ENCODE measurements at places on chromosomes 12 and 14.

DNA sequence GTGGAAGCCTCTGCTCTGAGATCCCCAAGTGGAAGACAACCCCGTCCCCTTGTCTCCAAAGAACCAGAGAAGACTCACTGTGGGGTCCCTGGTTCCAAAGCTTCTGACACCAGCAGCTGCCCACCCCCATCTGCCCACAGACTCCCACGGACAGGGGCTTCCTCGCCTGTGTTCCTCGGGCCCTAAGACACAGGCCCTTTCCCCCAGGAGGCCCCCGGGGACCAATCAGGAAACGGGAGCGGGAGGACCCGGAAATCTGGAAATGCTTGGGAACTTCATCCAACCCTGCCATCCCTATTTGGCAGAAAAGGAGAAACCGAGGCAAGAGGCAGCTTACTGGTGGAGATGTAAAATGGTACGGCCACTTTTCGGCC is 113.1 kb downstream of the NCOR2 start:
- no peak for DNase-seq

DNA sequence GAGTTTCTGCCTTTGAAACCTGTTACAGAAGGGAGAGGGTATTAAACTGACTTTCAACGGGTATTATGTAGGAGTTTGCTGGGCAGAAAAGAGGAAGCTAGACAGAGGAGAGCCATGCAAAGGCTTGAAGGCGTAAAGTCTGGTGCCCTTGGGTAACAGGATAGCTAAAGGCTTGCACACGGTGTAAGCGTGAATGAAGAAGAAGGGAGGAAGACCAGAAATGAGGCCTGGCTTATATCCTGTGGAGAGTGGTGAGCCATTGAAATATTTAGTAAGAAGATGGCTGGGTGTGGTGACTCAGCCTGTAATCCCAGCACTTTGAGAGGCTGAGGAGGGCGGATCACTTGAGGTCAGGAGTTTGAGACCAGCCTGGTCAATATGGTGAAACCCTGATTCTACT is 22.6 kb downstream of the SUDS3 start:
- no peak for DNase-seq

DNA sequence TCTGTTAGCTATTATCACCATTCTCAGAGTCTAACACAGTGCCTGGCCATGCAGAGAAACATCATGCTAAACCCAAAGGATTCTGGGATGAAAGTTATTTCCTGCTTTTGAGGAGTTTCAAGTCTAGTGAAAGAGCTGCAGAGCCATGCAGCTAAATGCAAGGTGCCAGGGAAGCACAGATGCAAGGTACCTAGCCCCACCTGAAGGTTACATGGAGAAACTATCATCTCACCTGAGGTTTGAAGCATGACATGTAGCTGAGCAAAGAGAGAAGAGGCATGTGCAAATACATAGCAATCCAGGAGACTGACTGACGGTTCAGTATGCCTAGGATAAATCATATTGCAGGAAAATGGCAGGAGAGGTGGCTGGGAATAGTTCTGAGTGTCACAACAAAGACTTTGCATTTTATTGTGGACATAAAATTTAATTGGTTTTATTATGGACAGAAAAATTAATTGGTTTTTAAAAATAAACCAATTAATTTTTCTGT is 170.4 kb downstream of the PRKD1 start:
- DNase-seq: no peak

GRCh38 chr12:4202918-4203317 is 70.6 kb upstream of the CCND2 start:
- no peak for DNase-seq

GRCh38 chr12:100820314-100820713 is 25.7 kb downstream of the ANO4 start:
- DNase-seq: no peak

DNA sequence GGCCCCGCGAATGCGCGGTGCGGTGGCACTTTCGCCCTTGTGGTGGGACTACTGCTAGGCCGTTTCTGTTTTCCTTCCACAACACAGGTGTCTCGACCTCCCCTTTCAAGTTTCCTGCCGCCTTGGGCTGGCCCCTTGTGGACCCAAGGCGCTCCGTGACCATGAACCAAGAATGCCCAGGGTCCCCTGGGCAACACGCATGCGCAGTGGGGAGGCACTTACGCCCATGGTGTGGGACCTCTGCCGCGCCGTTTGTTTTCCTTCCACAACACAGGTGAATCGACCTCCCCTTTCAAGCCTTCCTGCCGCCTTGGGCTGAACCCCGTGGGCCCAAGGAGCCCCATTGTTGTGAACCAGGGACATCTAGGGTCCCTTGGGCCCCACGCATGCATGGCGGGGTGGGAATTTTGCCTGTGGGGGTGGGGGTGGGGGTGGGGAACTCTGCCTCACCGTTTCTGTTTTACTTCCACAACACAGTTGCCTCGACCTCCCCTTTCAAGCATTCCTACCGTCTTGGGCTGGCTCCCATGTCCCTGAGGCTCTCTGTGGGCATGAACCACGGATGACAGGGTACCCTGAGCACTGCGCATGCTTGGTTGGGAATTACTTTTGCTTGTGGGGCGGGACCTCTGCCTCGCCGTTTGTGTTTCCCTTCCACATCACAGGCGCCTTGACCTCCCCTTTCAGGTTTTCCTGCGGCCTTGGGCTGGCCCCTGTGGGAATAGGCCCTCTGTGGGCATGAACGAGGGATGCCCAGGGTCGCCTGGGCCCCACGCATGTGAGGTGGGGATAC is 355.1 kb downstream of the ALG10 start:
- no peak for DNase-seq

DNA sequence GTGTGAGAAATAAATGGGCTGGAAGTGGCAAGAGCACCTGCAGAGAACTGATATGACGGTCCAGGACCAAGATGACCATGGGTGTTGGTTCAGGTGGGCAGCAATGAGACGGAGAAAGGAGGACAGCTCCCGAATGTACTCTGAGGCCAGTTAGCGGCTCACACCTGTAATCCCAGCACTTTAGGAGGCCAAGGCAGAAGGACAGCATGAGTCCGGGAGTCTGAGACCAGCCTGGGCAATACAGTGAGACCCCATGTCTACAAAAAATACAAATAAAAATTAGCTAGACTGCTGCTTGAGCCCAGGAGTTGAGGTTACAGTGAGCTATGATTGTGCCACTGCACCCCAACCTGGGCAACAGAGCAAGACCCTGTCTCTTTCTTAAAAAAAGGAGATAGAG is 60.1 kb downstream of the FOXN3 start:
- no peak for DNase-seq

GRCh38 chr14:79745046-79745445 is 466.3 kb downstream of the DIO2 start:
- no peak for DNase-seq

DNA sequence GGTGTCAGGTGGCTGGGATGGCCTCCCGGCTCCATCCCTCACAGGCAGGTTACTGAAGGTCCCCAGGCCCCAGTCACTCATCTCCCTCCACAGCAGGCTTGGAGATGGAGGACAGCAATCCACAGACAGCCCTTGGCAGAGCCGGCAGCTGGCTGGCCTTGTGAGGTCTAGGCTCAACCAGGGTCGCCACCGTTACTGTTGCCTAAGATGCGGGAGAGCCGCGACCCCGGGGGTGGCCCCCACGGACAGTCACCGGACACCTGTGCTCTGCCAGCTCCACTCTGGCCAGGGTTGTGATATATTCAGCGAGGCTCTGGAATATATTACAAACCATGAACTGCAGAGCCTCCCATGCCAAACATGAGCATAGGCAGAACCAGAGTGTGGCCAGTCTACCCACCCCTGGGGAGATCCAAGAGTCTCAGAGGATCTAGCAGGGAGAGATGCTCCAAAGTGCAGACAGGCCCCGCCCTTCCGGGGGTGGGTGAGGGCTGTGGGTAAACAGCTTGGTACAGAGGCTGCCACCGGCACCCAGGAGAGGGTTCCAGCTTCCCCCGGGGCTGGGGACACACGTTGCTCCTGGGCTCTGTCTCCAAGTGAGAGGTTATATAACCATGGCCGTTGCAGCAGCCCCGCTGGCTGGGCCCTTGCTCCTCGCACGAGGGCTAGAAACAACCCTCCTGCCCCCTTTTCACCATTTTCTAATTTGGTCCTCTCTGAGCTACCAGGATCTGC is 55.9 kb upstream of the DIO3 start:
- DNase-seq: no peak

DNA sequence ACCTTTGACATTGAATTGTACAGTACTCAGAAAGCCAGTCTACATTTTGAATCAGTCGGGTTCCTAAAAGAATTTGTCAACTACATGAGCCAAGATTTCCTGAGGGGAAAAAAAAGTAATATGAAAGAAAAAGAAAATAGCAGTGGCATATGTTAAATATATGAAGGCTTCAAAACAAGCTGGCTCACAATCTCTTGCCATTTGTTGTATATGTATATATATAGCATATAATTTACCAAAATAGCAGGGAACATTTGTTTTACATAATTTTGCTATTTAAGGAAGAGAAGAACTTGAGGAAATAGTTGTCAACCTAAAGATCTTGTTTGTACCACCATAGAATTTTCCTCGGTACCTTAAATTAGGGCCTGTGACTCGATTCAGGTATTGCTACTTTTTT is 16.9 kb downstream of the SVOP start:
- no peak for DNase-seq

GRCh38 chr12:46958053-46958452 is 121.4 kb upstream of the PCED1B start:
- no peak for DNase-seq

DNA sequence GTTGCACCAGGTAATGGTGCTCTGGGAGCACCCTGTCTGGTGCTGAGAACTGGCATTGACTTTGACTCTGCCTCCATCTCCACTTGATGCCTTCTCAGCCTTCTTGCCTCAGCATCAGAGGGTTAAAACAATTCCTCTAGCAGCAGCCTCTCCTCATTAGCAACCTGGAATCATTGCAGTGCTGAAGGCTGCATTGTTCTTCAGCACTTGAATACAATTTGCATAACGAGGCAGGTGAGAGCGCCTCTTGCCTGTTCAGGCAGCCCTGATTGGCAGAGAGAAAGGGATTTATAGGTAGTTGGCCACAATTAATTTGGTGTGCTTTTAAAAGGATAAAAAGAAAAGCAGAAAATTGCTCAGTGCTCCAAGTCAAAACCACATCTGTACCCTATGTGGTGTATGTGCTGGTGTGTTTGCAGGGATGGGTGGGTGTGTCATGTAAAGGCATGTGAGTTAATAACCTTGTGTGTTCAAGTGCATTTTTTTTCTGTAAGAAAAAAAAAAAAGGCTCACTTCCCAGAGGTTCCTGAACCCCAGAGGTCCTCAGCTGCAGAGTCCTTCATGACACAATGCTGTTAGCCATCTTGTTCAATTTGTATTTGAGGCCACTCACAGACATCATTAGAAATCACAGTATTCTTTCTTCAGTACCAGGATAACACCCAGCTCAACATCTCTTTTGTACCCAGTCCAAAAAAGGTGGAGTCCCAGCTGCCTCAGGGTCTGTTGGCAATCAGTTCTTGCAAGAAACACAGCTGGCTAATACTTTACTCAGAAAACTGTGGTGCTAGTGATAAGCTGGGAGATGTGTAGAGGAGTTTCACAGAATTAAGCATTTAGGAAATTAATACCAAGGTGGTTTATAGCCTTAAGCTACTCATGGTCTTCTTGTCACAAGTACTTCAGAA is 385.6 kb downstream of the GRIN2B start:
- no peak for DNase-seq

- no peak for DNase-seq
These were observed 864 bp downstream of the DNAJC22 start for GRCh38 chr12:49347311-49348193.

DNA sequence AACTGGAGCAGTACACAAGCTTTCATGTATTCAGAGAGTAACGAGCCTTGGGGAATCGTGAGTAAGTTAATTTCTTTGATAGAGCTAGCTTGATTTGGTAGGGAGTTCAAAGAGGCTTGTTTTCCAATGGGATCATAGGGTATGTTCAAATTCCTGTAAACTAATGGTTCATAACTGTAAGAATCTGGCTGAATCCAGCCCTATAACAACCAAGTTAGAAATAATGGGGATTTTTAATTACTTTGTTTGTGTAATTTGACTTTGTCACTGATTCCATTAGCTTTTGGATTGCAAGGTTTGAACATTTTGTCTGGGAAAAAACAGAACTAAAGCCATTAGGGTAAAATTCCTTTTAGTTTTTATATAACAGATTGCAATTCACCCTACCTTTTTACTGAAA is 94.0 kb downstream of the WNK1 start:
- no peak for DNase-seq

- no peak for DNase-seq
These were observed 823 bp downstream of the RNF10 start for GRCh38 chr12:120534703-120535655.

- DNase-seq: no peak
These were observed 441.7 kb downstream of the FUT8 start for GRCh38 chr14:65854215-65854614.

GRCh38 chr12:57240066-57240921 is 10.7 kb downstream of the STAC3 start:
- no peak for DNase-seq

DNA sequence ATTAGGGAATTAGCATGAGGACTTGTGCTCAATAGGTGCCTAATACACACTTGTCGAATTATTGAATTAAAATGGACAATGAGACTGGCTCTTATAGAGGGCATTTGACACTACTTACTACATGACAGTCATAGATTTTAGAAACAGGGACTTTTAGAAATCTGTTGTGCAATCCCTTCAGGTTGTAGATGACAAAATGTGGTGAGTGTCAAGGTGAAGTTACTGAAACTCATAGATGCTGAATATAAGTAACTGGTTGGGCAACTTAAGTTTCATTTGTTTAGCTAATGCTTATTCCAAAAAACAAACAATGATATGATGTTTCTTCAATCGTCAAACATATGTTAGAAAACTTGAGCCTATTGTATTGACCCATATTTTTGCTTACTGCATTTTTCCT is 12.9 kb upstream of the PEX5 start:
- no peak for DNase-seq

- DNase-seq: no peak
These were observed 89.7 kb downstream of the NRXN3 start for GRCh38 chr14:78259831-78260230.

DNA sequence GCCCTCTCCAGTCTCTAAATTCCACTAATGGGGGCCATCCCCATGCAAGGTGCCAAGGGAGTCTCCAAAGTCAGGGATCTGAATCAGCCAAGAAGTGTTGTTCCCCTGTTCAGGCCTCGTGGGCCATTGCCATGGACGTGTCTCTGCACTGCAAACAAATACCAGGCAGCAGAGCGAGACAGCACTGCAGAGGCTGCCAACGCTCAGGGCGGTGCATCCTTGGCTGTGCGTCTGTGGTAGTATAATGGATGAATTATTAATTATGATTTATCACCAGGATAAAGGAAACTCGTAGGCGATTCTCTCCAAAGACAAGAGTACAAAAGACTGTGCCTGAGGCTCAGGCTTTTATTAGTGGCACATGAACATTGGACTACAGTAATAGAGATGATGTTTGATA is 122.3 kb upstream of the NTF3 start:
- DNase-seq: no peak

GRCh38 chr12:93839064-93839463 is 161.9 kb downstream of the CRADD start:
- no peak for DNase-seq

- DNase-seq: no peak
These were observed 141.0 kb downstream of the ZFP36L1 start for GRCh38 chr14:68651652-68652432.

GRCh38 chr14:102210421-102211042 is 70.8 kb downstream of the WDR20 start:
- DNase-seq: no peak

- DNase-seq: no peak
These were observed 504 bp downstream of the WNT5B start for GRCh38 chr12:1629338-1630132.
